LNCaP clone FGC (cell line): ENCODE measurements at places on chromosomes 11 and 22.

GRCh38 chr22:46315976-46316375 is 19.3 kb downstream of the GTSE1 start:
- no peak for DNase-seq

GRCh38 chr22:46661221-46661851 is 41.1 kb downstream of the GRAMD4 start:
- peak; percentile 67 for DNase-seq

DNA sequence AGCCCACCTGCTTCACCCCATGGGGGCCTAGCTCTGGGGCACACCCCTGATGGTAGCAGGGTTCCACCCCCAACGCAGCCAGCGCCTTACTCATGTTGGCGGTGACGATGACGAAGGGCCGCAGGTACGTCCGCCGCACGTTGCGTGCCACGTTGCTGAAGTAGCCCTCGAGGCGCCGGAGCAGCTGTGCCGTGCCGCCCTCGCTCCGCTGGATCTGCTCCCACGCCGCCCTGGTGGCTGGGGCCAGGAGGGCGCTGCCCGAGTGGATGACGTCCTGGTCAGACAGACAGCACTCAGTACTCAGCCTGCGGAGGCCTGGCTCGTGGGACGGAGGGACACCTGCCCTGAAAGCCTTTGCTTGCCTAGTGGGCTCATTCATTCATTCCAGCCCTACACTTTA is 50.8 kb downstream of the TRMU start:
- DNase-seq: no peak

- DNase-seq: no peak
Measured at GRCh38 chr11:112605093-112605666, 344.5 kb upstream of the PLET1 start.

GRCh38 chr11:131811383-131811782 is 441.0 kb downstream of the NTM start:
- no peak for DNase-seq

DNA sequence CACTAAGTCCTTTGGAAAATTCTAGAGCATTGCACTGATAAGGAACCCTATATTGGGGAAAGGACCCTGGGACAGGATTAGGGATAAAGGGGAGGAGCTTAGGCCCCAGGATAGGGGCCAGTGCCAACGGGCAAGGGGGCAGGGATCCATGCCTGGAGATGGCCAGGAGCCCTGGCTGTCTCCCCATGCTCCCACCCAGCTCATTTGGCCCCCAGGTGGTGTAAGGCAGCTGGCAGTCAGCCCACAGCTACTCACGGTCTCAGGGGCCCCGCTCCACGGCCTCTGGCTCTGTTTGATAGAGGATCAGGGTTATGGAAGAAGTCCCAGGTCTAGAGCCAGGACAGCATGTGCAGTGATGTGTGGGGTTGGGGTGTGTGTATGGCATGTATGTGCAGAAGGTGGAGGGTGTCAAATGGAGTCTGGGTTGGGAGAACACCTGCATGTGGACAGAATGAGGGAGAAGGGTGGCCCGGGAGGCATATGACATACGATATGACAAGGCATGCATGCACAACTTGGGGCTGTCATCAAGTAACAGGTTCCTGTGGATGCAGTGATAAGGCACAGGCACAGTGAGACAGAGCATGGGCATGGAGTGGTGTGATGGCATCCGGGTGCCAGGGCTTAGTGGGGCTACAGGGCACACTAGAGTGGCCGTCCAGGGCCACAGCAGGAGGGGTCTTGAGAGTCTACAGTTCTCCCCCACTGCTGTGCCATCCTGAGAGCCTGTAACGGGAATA is 18.4 kb upstream of the PDE2A start:
- DNase-seq: no peak

DNA sequence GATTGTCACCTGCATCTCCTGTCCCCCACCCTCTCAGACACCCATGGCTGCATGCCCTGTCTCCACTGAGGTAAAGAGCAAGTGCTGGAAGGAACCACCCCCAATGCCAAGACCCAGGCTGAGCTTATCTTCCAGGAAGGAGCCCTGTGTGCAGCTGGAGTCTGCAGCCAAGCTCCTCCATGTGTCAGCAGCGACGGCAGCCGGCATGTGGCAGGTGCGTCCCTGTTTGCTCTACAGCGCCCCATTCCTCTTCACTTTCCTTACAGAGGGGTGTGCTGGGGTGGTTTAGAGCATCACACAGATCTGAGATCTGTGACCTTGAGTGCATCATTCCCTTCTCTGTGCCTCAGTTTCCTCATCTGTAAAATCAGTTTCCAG is 7.7 kb upstream of the MN1 start:
- DNase-seq: no peak

GRCh38 chr22:25419247-25420113 is 145.0 kb upstream of the GRK3 start:
- no peak for DNase-seq

DNA sequence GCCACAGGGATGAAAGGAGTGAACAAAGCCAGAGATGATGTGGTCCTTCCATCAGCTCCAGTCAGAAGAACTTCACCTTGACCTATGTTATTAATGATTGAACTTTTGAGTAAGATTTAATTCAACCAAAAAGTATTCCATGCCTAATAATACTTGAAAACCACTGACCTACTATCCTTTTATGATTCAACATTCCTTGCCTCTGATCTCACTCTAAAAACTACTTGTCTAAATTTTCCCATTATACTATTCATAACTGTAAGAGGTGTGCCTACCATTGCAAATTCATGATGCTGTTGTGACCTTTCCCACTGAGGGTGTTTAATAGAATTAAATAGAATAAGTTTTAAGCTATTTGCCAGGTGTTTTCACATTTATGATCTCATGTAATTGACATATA is 164.7 kb upstream of the GUCY1A2 start:
- no peak for DNase-seq

DNA sequence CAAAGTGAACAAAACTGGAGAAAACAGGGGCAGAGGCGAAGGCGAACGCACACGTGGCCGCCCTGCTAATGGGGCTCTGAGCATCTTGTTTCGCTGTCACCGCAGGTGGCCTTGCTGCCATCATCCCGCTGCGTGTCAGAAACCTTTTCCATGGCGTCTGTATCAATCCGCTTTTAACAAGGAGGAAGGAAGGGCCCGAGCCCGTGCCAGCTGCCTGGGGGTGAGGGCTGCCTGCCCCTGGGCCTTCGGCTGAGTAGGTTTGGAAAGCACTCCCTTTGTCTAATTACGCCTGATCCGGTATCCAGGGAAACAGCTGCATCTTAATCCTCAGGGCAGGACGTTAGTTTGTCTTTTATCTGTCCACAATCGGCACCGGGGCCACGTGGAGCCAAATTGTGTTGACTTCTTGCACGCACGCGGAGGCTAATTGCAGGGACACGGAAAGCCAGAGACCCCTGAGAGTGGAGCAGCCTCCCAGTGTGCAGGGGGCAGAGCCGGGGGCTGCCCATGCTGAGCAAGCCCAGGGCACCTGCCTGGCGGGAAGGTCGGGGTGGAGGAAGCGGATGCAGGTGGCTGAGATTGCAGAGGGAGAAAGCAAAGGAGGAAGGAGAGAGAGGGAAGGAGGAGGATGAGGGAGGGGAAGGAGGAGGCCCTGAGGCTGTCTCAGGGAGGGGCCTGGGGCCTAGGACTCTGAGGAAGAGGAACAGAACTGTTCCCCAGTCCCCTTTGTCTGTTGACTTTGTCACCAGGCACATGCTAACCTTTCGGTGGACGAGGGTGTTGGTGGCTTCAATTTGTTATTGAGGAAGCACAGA is 19.2 kb upstream of the TH start:
- no peak for DNase-seq

DNA sequence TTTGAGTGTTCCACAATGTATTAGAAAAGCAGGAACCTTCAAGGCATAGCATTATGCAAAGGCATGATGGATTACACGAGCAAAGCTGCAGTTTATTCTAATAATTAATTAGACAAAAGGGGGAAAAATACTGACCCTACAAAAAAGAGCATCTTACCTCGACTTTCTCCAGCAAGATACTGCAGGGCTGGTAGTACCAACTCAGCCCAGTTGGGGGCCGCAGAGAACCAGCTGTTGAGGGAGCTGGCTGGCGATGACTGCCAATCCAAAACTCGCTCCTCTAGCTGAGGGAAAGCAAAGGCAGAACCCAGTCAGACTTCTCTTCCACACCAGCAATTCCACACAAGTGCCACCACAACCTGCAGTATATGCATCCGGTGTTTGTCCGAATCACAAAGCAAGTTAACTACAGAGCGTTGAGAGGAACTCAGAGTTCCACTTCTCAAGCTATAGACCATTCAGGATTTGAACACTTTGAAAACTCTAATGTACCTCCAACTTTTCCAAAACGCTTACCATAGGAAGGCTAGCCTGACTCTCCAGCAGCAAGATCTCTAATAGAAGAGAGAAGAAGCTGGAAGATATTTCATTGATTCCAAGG is 13.7 kb downstream of the NFRKB start:
- no peak for DNase-seq

GRCh38 chr11:66957971-66958231 is 282 bp downstream of the PC start:
- no peak for DNase-seq

DNA sequence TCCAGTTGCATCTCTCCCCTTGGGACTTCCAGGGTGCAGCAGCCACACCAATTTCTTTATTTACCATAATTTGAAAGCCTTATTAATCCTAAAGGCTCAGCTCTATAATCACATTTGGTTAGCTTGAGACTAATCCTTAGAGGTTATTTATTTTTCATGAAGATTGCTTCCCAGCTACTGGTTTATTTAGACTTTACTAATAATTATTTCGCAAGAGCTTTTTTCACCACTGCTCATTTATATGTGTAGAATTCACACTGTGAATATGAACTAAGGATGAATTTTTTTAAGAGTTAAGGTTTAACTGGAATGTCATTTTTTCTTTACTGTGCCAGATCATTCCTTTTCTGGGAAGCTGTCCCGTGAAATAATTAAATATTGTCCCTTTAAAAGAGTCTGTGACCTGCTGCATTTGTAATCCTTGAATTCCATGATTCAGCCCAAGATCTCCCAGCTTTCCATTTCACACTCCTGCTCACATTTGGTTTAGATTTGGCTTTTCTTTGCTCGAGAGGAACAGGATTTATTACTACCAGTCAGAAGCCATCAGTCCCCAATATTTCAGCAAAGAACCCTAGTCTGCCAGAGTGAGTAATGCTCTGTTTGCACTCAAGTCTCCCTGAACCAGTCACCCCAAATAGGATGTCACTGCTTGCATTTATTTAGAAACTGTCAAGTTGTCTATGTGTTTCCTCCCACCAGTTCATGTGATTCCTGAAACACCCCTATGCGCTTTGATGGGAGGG is 4.4 kb upstream of the CD44 start:
- no peak for DNase-seq

DNA sequence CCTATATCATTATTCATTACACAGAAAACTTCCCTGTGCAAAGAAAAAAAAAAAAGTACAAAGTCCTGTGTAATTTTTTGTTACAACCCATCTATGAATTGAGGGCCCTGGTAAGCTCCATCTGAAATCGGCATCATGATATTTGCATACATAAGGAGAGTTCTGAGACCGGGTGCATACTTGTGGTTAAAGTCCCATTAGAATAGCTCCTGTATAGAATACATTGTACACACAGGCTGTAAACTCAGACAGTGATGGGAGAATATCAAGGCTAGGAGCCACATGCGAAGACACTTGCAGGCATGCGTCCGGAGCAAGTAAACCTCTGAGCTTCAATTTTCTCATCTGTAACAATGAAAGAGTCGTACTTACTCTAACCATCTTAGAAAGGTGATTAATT is 353.2 kb downstream of the ETS1 start:
- no peak for DNase-seq

- no peak for DNase-seq
Measured at GRCh38 chr11:128845334-128845780, 21.7 kb downstream of the KCNJ1 start.

DNA sequence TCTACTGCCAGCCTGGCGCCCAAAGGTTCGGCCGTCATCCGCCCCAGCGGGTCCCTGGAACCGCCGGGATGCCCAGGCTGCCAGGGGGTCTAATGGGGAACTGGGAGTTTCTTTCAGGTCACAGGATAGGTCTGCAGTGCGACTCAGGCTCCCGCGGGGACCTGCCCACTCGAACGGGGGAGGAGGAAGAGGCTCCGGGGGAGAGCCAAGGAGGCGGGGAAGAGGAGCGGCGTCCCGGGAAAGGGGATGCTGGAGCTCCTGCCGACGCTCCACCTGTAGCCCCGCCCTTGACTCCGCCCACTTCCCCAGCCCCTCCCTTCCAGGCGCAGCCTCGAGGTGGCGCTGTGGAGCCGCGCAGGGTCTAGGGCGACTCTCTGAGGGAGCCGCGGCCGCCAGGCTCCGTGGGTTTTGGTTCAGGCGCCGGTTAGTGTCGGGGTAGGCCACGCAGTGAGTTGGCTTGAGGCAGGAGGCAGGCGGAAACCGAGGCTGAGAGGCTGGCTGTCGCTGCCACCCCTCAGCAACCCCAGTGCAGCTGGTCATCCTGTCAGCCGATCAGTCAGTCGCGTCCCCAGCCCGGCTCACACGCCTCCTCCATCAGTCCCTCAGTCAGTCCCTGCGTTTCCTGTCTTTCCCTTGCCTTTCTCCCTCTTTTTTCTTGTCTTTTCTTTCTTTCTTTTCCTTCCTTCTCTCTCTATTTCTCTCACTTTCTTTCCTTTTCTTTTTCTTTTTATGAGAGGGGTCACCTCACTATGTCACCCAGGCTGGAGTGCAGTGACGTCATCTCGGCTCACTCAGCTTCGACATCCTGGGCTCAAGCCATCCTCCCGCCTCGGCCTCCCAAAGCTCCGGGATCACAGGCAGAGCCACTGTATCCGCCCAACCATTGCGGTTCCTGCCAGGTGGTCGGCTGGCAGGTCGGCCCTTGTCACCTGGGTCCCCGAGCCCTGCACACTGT is 26.4 kb downstream of the YWHAH start:
- DNase-seq: no peak

- no peak for DNase-seq
Measured at GRCh38 chr11:72897506-72897905, 83.3 kb downstream of the ATG16L2 start.

DNA sequence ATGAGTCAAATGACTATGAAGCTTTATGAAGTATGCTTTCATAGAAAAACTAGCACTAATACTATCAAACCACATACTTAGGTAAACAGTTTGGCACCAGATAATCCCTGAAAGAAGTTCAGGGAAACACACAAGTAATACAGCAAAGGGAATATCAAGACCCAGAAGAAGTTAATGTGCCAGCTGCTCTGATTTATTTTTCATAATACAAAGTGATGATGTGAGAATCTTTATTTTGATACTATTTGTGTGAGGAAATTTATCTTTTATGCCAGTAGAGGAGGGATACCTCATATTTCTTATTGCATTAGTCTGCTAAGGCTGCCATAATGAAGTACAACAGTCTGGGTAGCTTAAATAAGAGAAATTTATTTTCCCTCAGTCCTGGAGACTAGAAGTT is 67.7 kb upstream of the ANO3 start:
- no peak for DNase-seq

DNA sequence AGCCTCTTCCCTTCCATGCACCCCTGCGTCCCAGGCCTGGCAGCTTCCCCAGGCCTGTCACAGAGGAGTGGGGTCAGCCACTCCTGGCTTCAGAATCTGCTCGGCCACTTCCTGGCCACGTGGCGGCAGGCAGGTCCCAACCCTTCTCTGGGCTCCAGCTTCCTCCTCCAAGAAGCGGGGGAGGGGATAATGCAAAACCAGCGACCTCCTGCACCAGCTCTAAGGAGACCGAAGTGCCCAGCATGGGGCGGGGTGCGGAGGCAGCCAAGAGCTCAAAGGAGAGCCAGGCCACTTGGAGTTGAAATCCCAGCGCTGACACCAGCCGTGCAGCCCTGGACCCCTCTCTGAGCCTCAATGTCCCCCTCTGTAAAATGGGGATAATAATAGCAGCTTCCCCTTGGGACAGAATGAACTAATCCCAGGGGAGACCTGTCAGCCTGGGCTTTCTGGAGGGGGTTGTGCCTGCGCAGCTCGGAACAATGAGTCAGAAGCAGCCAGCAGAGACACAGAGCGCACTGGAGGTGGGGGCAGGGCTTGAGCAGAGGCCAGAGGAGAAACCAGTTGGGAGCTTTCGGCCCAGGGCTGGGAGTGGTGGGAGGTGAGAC is 22.8 kb upstream of the PICK1 start:
- no peak for DNase-seq
